H54 (cell line): ENCODE measurements at places on chromosomes 6 and 20.

GRCh38 chr6:5191222-5191621, 69.5 kb downstream of the LYRM4 start:
- DNase-seq: no peak

- DNase-seq: peak; percentile 75
These were observed 35.3 kb downstream of the EFCAB8 start for GRCh38 chr20:32894026-32894483.

- no peak for DNase-seq
These were observed 2.1 kb downstream of the KHDRBS2 start for GRCh38 chr6:62283796-62284411.

- DNase-seq: no peak
These were observed 351.2 kb upstream of the RUNX2 start for GRCh38 chr6:44976677-44977641.

DNA sequence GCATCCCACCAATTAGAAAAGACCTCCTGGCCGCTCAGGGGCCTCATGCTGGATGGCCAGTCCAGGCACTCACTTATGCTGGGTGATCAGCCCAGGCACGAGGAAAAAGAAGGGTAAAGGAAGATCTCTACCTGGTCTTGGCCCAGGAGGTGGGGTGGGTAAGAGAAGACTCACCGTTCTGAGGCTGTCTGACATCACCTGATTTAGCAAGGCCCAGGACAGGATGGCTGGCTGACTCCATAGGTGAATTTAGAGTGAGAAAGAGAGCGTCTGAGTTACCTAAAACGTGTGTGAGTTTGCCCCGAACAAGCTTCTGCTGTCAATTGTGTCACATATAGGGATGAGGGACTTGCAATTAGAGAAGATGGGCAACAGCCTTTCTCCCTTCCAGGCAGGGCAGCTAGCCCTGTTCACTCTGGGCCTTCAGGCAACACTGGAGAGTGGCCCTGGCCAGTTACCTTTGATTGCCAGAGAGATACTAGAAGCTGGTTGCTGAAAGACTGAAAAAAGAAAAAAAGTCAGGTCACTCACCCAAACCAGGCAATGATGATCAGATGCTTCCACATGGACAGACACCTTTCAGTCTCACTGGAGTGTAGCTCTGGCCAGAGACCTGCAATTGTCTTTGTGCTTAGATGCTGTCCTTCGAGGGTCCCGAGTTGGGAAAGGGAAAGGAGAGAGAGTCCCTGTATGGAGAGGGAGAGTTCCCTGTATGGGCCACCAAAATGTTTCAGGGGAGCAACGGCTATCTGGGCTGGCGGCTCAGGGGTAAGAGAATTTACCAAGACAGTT, 35.7 kb upstream of the IER3 start:
- DNase-seq: no peak

DNA sequence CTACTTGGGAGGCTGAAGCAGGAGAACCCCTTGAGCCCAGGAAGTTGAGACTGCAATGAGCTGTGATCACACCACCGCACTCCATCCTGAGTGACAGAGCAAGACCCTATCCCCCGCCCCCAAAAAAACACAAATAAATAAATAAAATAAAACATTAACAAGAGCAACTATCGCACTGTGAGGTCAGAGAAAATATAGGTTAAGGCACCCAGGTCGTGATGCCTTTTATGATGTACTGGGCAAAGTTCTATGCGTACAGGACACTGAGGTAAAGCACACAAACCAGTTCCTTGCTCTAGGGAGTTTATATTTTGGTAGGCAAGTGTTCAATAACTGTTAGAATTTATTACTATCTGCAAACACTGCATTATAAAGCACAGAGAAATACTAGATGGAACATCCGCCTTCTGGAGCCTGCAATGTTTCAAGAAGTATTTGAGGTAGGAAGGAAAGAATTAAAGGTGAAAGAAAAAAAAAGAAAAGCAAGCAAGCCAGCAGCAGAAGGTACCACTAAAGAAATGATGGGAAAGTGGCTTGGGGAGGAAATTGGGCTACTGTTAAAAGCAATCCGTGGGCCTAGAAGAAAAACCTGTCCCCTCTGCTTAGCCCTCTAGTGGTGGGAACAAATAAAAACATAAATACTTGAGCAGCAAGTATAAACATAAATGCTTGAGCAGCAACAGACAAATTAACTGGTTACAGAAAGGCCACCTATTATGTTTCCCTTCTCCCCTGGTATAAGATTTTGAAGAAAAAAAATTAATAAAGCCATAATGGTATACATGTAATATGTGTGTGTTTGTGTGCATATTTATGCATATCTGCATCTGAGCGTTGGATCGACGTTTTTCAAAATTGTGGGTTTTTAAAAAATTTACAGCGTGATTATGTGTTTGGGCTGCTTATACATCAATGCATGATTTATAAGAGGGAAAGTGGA, 128.0 kb downstream of the PHACTR1 start:
- DNase-seq: peak; percentile 5

DNA sequence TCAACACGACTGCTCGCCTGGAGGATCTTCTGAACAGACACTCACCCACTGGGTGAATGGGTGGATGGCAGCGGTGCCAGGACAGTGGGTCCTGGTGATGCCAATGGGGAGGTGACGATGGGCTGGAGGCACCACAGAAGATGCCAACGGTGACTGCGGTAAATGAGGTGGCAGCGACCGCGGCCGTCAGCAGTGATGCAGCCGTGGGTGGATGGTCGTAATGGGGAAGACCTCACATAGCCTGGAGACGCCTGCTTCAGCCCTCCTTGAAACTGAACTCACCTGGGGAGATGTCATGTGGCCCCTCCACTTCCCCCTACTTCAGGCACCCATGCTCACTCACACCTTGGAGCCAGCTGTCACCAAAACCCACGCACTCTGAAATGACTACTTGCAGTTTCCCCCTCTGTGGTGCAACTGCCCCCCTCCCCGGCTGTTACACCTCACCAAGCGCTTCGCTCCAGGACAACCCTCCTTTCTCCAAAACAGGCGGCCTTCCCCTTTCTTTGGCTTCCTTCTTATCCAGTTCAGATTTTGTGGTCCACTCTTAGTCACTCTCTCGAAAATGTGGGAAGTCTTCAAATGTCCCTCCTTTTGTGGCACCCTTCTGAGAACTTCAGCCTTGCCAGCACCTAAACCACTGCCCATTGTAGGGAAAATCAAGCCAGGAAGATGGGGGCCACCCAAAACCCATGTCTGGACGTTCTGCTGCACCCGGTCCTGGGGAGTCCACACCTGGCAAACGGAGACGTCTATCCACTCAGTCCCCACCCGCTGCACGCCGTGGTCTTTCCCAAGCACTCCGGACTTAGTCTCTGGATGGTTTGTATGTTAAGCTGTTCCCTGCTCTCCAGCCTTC, 10.4 kb upstream of the ABHD16B start:
- no peak for DNase-seq

DNA sequence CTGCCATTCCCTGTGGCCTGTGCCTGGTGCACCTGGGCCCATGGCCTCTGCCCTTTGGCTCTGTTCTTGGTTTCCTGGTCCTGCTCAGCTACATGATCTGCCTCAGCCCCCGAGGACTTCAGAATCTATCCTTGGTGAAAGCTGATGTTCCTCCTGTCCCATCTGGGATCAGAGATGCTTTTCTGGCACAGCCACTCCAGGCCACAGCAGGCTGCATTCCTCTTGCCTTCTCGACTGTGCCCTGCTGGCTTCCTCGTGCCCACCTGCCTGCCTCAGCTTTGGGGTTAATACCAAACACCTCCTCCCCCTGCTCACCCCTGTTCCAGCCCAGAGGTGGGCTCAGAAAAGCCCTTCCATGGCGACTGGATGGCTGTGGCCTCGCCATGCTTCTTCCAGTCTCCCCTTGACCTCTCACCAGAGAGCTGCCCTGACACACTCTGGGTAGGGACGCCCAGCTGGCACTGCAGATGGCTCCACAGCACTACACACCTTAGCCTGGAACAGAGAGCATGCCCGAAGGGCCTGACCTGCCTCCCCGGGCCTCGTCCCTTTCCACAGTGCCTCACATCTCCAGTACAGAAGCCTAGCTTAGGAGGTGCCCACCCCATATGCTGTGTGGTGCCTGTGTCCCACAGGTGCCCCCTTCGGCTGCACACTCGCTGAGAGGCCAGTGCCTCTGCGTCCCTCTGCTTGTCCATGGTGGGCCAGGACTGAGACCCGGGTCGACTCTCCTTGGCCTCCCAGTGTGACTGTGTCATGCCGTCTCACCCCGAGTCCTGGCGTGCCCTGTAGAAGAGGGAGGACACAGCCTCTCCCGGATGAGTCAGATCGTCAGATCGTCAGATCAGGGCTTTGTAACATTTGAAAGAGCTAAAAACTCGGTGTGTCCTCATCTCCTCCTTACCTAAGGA, 148.8 kb downstream of the DTNBP1 start:
- peak; percentile 45 for DNase-seq

DNA sequence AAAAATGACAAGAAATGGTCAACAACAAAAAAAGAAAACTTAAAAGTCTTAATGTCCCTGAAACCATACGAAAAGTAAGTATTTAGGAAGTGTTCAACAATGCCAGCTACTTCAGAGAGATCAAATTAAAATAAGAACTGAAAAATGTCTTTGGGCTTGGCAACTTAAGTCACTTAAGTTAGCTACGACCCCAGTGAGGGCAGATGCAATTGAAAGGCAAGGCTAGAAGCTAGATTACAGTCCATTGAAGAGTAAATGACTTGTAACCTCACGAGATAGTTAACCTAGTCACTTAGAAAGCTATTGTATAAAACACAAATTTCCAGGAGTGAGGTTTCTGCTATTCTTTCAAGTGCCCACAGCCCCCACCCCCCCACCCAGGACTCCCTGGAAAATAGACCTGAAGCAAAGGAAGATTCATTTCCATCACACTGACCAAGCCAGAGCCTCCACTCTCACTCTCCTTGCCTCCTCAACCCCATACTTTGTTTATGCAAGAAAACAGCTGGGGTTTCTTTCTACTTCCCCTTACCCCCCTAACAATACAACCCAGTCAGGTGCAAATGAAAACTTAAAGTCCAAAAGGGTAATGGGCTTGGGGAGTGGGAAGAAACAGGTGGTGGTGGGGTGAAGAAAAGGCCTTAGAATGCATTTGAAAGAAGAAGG, 14.6 kb downstream of the RTN4IP1 start:
- no peak for DNase-seq

DNA sequence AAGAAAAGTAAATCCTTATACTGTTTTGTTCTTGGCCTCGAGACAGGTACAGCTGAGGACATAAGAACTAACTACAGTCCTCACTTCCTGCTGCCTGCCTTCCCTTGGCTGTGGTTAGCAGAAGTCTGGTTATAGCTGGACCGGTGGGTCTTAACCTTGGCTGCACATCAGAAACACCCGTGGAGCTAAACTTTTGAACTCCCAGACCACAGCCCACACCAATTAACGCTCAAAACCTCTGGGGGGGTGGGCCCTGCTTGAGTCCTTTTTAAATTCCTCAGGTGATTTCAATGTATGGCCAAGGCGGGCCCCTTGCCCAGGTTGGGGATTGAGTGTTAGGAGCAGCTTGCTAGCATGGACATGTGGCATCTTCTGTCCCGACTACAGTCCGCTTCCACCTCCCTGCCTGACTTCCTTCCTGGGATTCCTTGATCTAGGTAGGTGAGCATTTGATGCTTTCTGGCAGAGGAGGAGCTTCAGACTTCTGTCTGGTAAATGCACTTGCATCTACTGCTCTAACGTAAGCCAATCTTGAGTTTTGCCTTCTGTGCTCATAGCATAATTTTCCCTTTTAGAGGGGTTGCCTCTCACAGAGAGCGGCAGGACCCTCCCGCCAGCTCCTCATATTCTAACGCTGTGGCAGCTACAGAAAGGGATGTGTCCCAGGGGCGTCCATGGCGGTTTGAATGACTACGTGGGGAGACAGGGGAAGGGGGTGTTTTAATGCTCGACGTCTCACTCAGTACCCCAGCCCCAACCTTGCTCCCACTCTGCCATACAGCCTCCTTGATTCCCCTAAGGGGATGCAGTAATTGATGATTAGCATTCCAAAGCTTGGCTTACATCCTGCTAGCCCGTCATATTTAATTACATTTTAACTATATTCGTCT, 390.1 kb downstream of the ZFAND3 start:
- DNase-seq: no peak

GRCh38 chr6:169542491-169542890, 159.3 kb downstream of the WDR27 start:
- DNase-seq: no peak

GRCh38 chr6:75490706-75491105, 2.9 kb downstream of the FILIP1 start:
- no peak for DNase-seq

- no peak for DNase-seq
These were observed 14.7 kb upstream of the ADTRP start for GRCh38 chr6:11793277-11793676.
